ENCODE measurements at places on chromosomes 6 and 20. TPM values are rescaled to one million over a fixed set of nuclear protein-coding genes. Genes with fewer than 3 reads are reported as not detected.

Gene GSTA2
- total RNA-seq, result not detected

- no peak for DNase-seq
These were observed 92.5 kb upstream of the IYD start for GRCh38 chr6:150276168-150276936.

- DNase-seq, result no peak
These were observed 16.8 kb upstream of the SYNDIG1 start for GRCh38 chr20:24452498-24453127.

- peak; percentile 56 for DNase-seq
These were observed 71.7 kb upstream of the MAP3K4 start for GRCh38 chr6:160919723-160920440.

- no peak for DNase-seq
These were observed 34.8 kb upstream of the MYB start for GRCh38 chr6:135146162-135146934.

DNA sequence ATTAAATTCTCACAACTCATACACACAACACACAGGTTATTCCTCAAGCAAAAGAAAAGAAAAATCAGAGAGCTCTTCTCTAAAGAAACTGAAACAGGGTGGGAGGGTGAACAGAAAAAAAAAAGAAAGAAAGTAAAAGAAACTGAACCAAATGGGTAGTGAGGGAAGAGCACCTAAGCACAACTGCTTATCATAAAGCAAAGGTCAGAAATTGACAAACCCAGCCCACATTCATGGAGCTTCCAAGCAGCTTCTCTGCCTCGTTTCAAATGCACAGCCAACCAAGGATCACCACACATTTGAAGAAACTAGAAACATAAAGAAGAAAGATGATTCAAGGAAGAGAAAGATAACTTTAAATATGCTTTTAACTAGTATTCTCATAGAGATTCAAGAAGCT, 90.5 kb downstream of the RNGTT start:
- no peak for DNase-seq

DNA sequence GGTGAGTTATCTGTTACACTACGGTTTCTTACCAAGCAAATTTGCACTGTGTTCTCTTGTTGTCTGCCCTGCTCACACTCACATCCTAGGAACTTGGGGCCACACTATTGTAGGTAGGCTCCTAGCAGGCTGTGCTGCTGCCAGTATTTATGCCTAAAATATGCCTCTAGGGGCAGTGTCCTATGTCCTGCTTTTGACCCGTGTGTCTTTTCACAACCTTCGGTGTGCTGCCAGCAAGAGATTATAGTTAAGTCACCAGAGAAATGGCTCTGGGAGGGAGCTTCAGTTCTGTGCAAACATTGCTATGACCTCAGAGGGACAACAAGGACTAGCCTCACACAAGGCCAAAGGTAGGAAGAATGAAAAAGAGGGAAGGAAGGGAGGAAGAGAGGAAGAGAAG, 8.9 kb upstream of the TAAR5 start:
- DNase-seq, result peak; percentile 19

- DNase-seq, result no peak
These were observed 32.1 kb upstream of the PDYN start for GRCh38 chr20:2026004-2026403.

DNA sequence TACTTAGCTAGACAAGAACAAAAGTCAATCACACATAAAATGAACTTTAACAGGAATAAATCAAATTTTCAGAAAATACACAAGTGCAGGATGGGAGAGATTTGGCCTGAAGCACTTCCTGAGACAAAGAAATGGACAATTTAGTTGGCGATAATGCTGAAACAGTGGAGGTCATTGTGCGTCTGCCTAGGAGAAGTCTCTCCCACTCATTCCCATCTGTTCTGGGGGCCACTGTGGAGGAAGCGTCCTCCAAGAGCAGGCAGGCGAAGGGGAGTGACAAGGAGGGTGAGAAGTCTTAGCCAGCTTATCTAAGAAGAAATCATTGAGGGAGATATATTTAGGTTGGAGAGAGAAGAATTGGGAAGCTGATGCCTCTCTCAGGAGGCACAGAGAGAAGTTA, 10.2 kb upstream of the TMEM242 start:
- no peak for DNase-seq

DNA sequence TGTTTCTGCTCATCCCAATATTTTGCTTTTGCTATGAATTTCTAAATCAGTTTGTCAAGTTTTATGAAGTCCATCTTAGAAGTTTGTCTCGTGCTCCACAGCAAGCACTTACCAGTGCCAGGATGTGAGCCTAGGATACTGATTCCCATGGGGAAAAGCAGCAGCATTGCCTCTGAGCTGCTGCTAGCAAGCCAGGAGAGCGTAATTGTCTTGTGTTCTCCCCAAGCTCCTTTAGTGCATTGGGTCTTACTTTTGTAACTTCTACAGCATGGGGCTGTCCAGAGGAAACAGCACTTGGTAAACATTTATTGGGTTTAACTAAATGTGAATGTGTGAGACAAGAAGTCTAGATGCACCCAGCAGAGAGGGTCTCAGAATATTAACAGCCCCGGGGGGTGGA, 76.1 kb downstream of the RNF182 start:
- DNase-seq, result no peak

Gene LINC00237
- not detected for total RNA-seq

DNA sequence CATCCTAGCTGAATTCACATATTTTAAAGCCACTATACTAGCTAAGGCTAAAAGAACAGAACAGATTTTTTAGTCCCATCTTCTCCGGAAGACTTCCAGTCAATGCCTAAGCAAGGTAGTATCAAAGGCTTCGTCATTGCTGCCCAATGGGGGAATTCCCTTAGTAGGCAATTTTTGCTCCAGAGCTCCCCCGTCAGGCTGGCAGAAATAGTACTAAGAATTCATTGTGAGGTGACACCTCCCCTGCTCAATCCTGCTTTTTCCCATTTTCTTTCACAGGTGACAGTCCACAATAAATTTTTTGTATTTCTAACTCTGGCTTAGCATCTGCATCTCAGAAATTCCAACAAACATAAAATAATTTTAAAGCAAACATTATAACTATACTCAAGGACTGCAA, 52.8 kb upstream of the SRSF6 start:
- DNase-seq, result no peak

DNA sequence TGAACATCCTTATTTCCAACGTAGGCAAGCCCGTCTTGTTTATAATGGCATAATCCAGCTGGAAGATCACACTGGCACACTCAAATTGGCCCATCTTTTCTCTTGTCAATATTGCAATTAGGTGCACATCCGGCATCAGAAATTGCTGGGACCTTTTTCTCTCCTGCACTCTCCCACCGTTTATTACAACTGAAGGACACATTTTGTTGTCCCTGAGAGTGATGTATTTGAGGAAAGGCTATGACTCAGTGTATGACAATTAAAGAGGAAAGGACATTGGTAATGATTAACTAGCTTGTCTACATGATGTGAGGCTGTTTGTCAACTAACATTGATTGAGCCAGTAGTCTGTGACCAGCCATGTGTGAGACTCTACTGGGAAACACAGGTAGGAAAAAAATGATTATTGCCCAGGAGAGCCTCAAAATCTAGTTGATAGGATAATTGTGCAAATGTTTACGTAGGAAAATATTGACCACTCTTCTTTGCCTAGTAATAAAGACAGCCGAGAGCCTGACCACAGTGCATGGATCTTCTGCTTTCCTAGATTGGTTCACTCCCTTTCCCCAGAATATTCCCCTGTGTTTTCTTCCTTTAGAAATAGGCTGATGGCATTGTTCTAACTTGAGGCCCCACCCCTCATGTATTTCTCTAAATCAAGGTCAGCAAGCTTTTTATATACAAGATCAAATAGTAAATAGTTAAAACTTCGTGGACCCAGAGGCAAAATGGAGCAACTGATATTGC, 230.0 kb upstream of the BTBD3 start:
- no peak for DNase-seq

DNA sequence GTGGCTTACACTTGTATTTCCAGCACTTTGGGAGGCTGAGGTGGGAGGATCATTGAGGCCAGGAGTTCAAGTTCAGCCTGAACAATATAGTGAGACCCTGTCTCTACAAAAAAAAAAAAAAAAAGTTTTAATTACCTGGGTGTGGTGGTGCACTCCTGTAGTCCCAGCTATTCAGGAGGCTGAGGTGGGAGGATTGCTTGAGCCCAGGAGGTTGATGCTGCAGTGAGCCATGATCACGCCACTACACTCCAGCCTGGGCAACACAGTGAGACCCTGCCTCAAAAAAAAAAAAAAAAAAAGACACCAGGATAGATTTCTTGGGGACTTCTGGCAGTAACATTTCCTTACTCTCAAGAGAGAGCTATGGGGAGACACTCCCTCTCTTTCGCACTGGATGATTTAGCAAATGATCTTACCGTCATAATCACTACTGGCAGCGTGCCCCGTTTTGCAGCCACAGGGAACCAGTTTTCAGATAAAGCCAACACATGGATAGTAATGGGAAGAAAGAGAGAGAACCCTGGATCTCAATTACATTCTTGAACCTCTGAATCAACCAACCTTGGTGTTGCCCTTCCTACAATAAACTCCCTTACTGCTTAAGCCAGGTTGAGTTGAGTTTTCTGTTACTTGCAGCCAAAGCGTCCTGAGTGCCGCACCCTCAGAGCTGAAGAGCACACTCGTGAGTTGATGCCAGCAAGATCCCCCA, 18.1 kb upstream of the PTPN1 start:
- peak; percentile 92 for DNase-seq

DNA sequence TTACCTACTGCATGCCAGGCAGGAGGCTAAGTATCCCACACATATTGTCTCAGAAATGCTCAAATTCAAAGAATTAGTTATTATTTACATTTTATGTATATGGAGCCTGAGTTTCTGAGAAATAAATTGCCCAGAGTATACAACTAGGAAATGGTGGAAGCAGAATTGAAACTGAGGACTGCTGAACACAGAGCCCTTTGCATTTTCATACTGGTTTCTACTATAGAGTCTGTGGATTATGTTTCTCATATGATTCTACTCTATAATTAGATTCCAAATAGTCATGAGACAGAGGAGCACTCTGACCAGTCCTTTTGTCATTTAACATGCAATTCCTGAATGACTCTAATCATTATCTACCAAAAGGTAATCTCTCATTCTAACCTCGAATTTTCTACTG, 254.3 kb downstream of the LMBRD1 start:
- DNase-seq, result no peak

Gene CALHM4
- total RNA-seq, result not detected

Gene SYNDIG1
- 0.80 TPM for total RNA-seq

DNA sequence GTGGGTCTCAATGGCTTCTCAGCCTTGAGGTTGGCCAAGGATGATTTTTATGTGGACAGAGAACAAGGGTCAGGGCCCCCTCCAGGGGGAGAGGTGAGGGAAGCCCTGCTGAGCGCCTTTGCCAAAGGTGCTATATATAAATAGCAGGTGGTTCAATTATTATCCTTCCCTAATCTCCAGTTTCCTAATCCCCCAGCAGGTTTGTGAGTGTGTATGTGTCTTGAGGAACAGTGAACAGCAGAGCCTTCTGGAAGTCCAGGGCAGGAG, 3.2 kb upstream of the SIRPA start:
- no peak for DNase-seq

- no peak for DNase-seq
These were observed 81.3 kb upstream of the CD93 start for GRCh38 chr20:23167431-23167830.
